Right ventricle myocardium superior (tissue), 1 donor: ENCODE measurements at places on chromosomes 4 and X.
A peak's percentile ranks its signal among the peaks of the same experiment; 100 is the strongest.

DNA sequence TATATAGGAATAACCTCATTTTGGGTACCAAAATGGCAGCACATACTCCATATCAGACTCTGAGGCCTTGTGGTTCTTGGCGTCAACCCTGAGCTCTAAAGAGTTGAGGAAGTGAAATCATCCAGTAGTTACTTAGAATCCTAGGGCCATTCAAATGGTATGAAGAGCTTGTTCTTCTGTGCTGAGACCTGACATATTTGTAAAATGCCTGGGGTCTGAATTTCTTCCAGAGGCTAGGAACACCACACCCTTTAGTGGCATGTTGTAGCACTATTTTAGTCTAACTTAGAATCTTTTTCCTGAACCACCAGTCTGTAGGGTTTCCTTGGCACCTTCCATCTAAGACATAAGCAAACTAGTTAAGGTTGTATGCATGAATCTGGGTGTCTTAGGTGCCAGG is 18.1 kb upstream of the GDPD2 start:
- DNase-seq, result no peak

DNA sequence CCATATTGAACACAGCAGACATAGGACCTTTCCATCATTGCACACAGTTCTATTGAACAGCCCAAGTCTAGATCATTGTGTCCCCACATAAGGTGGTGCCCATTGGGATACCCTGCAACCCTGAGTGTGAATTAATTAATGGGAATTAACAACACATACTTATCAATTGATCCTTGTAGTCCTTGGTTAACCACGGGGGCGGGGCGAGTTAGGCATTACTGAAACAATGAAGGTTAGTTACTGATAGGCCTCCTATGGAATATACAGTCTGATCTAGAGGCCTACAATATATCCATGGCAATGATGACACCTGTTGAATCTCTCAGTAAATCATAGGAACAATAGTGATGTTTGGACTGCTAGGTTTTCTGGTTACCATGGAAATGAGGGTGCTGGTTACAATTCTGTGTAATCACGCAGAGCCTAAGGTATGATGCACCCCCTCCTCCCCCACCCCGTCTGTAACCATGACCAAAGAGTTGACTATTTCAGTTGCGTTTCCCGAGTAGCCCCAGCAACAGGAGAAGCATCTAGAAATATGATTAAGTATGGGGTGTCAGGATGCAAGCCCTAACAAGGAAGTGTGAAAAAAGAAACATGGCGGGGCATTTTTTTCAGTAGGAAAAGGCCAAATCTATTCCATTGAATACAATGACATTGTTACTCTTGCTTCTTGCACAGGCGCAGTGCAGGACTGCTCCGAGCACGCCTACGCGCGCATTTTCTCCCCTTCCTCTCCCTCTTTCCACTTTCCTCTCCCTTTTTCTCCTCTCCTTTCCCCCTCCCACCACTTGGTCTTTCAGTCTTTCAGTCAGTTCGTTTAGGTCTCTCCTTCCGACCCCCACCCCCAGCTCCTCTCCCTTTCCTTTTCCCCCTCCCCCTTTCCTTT is 677 bp upstream of the NONO start:
- no peak for DNase-seq

GRCh38 chr4:132312521-132312920 is 836.6 kb upstream of the PCDH10 start:
- no peak for DNase-seq

DNA sequence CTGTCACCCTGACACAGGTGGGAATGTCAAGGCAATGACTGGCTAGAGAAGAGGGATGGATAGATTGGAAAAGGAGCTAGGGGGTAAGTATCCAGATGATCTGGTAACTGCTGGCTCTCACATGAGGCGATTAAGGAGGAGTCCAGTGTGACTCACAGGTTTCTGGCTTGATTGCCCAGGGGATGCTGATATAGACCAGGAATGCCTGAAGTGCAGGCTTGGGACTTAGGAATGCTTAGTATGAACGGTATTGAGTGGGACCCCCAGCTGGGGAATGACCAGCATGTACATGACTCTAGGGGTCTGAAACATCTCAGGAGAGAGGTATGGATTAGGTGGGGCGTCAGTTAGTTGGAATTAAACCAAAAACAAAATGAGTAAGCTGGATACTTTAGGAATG is 65.8 kb upstream of the PRPS1 start:
- no peak for DNase-seq

DNA sequence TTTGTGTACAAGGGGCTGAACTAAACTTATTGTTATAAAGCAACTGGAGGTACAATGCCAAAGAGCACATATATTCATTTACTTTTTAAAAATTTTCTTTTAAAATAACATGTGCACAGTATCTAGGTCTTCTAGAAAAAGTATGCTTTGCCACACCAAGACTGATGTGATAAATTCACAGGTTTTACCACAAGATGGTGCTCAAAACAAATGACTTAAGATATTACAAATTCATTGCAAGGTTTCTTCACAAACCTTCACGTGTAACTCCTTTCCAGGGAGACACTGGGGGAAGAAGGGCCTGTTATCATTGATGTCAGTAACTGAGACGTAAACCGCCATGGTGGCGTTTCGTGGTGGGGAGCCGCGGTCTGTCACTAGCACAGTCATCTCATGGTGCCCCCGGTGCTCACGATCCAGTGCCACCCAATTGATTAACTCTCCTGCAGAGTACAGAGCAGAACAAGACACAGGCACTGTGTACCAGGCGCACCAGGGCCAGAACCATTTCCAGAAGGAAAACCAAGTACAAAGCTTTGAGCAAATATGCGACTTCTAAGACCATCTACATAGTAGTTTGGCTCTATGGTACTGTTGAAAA is 162.2 kb downstream of the DCHS2 start:
- DNase-seq, result no peak

GRCh38 chr4:8267077-8267476 is 2.5 kb upstream of the HTRA3 start:
- peak; percentile 92 for DNase-seq

GRCh38 chrX:133005042-133005441 is 46.6 kb upstream of the HS6ST2 start:
- DNase-seq, result no peak

DNA sequence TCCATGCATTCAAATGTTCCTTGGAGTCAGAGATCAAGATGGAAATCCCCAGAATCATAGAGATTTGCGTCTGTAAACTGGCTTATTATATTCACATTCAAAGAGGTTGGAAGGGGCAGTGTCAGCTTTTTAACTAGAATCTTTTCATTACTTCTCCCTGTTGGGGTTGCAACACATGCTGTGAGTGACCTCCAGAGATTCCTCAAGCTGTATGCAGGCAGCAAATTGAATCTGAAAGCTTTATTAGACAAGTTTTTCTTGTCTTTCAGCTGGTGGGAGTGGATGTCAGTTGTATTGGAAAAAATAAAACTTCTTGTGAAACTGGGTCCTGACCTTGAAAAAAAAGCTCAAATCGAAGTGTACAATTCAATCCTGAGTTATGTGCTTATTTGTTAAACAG is 736.5 kb upstream of the FTHL17 start:
- DNase-seq, result no peak

DNA sequence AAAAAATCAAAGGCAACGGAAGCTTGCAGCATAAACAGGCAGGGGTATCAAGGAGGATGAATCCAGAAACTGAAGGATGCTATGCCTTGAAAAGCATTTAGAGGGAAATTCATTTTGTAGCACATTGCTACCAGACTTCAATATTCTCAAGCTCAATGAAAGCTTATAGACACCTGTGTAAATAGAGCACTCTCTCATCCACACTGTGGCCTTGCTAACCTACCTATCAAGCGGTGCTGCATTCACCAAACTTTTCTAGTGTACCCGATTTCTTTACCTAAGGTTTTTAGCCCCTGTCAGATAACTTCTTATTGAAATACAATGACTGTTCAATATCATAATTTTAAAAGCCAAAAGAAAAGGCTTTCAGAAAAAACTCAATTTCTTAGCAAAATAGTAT is 20.2 kb upstream of the HSD17B13 start:
- no peak for DNase-seq

GRCh38 chr4:54482529-54483200 is 175.1 kb upstream of the KIT start:
- DNase-seq, result no peak

- DNase-seq, result no peak
These were observed 28.1 kb downstream of the DGKK start for GRCh38 chrX:50442426-50443116.

DNA sequence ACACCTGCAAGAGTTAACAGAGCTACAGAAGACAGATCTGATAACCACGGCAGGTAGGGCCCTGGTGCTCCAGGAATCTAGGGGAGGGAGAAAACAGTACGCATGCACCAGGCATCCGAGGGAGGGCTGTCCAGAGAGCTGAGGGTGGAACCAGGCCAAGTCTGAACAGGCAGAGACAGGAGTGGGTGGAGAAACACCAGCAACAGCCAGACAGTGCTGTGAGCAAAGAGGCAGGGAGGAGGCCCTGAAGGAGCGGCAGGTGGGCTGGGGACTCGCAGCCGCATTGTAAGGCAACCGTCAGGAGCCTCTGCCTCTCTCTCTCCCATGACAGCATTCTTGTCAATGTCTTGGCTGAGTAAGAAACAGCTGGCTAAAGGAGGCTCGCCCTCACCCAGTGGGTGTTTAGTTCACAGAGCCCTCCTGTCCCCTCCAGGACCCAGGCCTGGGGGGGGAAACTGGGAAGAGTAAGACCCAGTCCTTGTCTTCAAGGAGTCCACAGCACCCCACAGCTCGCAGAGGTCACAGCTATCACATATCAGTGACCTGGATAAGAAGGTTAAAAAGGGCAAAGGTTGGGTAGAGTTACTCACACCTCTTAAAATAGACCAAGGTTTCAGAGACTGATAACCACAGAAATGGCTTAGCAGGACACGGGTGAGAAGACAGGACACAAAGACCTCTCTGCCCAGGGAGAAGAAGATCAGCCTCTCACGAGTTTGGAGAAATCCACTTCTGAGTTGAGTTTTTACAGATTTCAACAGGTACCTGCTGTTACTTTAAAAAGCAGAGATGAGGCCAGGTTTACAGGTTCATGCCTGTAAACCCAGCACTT is 10.5 kb downstream of the ACSL1 start:
- peak; percentile 84 for DNase-seq
